ENCODE measurements at places on chromosomes 5 and 9.
A peak's percentile ranks its signal among the peaks of the same experiment; 100 is the strongest.

DNA sequence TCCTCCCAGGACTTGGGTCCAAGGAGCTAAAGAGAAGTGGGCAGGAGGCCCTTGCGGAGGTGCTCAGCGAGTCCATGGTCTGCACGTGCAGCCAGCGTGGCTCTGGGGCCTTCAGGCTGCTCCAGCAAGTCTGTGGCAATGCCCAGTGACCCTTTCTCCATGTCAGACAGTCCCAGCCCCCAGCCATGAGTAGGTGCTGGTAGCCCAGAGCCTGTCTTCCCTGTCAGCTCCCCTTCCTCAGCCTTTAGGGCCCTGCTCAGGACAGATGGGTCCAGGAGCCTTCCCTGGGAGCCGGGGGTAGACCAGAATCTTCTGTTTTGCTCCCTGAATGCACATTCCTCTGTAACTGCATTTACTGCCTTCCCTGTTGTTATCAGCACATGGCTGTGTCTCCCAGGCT is 147.2 kb upstream of the IRX2 start:
- DNase-seq = no peak

GRCh38 chr5:8721536-8721935 is 824.3 kb downstream of the SEMA5A start:
- DNase-seq = no peak

GRCh38 chr5:112983363-112983762 is 6.8 kb downstream of the DCP2 start:
- no peak for DNase-seq

DNA sequence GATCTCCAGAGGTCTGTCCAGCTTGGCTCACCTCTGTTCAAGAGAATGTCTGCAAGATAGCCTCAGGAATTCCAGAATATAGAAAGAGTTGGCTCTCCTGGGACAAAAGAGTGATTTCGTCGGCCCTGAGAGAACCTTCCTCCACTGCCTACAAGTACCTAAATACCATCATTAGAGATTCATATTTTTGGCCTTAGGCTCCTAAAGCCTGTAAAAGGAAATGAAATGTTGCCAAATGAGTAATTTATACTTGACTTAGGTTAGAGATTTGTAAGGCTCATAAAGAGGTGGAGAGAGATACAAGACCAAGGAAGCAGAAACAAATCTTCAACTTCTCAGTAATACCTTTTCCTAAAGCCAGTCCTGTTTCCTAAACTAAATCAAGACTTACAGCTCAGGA is 146.2 kb downstream of the CCDC192 start:
- DNase-seq = no peak

GRCh38 chr9:89844535-89844934 is 239.7 kb downstream of the GADD45G start:
- no peak for DNase-seq

DNA sequence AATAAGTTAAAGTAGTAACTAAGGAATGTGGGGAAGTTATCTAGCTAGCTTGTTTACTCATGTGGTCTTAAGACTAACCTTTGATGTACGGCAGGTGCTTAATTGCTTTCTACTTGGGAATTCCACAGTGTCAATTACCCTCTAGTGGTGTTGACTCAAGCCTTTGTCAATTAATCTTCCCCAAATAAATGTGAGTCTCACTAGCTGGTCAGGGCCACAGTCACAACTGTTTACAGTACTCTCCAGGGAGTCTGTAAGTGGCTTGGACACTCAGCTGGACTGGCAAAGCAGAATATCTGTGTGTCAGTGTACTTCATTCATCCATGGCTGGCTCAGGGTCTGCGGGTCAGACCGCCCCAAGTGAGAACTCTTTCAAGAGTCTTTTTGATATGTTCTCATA is 30.8 kb downstream of the SMIM3 start:
- no peak for DNase-seq

- no peak for DNase-seq
These were observed 121.0 kb upstream of the RGS7BP start for GRCh38 chr5:64384765-64385164.

DNA sequence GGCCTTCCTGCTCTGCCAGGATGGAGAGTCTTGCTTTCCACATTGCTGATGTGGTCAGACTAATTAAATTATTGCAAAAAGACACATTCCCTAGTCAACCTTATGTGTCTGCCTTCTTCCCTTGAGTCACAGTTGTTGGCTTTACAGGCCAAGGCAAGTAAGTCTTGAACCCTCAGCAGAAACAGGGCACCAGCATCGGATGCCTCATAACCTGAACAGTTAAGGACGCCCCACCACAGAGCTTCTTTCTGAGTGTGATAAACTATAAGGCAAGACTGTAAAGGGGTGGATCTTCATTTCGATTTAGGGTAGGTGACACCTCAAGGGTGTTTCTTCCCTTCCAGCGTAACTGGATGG is 670 bp upstream of the KIF2A start:
- no peak for DNase-seq

DNA sequence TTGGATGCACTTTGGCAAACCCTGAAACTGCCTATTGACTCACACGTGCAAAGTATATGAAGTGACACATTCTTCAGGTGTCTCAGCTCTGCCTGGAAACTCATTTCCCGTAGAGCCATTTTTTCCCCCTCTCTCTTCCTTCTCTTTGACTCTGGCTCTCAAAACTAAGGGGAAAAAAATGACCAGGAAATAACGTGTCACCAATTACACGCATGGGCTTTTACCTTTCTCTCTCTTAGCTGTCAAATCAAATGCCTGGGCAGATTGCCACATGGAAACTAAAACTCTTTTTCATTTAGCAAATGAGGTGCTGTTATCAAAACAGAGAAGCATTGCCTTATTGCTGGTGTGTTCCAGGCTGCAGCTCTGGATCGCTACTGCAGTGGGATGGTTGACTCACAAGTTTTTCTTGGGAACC is 18.3 kb upstream of the IFNK start:
- DNase-seq = no peak

GRCh38 chr5:160660132-160660531 is 191.9 kb downstream of the ATP10B start:
- DNase-seq = no peak

- DNase-seq = no peak
These were observed 116.0 kb upstream of the HMHB1 start for GRCh38 chr5:143695941-143696340.

- DNase-seq = peak; percentile 5
These were observed 131.1 kb downstream of the ST8SIA4 start for GRCh38 chr5:100772006-100772405.

GRCh38 chr5:26807231-26808199 is 230.9 kb downstream of the CDH9 start:
- DNase-seq = no peak

- DNase-seq = no peak
These were observed 794.5 kb downstream of the EFNA5 start for GRCh38 chr5:106876298-106876622.

GRCh38 chr5:132812781-132813598 is at the start of gene SOWAHA:
Gene SOWAHA (plus strand): TSS chr5:132813302. CDS start chr5:132813622, 320 bp downstream.
- DNase-seq = peak; percentile 47

DNA sequence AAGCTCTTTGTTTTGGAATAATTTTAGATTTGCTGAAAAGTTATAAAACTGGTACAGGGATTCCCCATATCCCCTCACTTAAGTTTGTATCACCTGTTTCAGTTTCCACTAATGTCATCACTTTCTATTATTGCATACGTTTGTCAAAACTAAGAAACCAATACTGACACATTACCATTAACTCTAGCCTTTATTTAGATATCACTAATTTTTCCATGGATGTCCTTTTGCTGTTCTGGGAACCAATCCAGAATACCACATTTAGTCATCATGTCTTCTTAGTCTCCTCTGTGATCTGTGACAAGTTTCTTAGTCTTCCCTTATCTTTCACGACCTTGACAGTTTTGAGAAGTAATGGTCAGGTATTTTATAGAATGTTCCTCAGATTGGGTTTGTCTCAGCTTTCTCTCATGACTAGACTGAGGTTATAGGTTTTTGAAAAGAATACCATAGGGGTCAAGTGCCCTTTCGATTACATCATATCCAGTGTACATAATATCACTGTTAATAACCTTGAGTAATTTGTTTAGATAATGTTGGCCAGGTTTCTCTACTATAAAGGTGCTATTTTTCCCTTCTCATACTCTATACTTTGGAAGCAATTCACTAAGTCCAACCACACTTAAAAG is 51.9 kb upstream of the NMUR2 start:
- no peak for DNase-seq

DNA sequence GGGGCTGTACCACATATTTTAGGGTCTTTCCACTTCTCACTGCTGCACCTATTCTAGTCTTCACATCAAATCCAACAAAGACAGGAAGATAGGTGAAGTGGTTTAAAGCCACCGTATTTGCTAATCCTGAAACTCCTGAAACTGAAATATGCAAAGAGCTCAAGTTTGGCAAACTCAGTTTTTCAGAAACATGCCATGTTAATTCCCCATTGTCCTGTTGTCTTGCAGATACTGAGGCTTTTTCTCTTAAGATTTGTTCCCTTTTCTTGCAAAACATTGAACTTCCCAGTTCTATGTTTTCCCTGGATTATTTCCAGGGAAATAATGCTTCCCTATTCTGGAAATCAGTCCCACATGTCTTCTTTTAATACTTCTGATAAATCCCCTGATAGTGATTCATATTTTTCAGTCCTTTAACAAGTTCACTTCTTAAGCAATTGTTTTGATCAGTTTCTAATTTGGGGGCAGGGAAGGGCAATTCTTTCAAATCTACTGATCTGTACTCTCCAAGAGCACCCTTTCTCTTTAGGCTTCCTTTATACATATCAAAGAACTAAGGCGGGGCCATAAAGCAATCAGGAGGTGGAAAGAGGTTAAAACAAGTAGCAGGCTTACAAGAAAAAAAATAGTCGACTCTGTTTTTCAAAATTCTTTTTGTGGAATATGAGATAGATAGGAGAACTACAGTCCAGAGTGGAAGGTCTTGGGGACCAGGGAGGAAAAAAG is 648.5 kb downstream of the BNC2 start:
- DNase-seq = no peak

DNA sequence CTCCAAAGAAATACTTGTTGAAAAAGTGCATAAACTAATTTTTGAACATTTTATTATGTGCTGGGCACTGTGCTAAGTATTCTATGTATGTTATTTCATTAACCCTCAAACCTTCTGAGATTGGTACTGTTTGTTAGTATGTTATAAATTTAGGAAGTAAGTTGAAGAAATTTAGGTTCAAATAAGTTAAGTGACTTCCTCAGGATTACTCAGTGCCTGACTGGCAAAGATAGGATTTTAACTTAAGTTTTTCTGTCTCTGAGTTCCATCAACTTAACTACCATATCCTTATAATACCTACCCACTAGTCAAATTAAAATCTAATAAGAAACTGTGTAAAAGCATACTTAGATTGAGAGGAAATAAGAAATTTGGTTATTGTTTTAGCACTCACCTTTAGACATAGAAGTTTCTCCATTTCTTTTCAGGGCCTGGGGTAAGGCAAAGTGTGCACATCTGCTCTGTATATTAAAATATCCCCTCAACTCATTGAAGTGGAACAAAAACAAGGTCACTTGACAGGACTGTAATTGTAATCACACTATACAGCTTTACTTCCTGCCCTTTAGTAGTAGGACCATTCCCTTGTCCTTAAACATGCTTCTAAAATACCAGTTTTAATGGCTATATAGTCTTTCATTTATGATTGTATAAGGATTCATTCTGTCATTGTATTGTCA is 15.2 kb downstream of the TGFBR1 start:
- no peak for DNase-seq

- DNase-seq = peak; percentile 81
These were observed 41.7 kb downstream of the TMEM167A start for GRCh38 chr5:83035373-83036100.

- DNase-seq = peak; percentile 91
These were observed 374.0 kb downstream of the NFIB start for GRCh38 chr9:13939701-13940490.

DNA sequence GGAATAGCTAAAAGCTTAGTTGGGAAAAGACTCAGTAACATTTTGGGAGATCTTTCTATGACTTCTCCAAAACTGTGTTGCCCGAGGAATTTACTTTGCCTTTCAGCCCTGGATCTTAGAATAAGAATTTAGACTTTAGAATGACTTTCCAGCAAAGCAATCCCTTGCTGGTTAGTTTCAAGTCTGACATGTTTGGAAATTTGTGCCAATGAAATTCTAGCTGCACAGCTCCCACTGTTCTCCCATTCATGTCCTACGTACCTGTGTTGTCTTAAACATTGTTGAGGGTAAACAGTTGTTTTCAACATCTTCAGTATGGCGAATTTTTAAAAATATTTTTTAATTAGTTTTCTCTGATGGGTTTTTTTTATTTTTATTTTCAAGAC is 111.4 kb downstream of the CCDC192 start:
- no peak for DNase-seq

- no peak for DNase-seq
These were observed 48.4 kb downstream of the SEC61B start for GRCh38 chr9:99270491-99270890.

DNA sequence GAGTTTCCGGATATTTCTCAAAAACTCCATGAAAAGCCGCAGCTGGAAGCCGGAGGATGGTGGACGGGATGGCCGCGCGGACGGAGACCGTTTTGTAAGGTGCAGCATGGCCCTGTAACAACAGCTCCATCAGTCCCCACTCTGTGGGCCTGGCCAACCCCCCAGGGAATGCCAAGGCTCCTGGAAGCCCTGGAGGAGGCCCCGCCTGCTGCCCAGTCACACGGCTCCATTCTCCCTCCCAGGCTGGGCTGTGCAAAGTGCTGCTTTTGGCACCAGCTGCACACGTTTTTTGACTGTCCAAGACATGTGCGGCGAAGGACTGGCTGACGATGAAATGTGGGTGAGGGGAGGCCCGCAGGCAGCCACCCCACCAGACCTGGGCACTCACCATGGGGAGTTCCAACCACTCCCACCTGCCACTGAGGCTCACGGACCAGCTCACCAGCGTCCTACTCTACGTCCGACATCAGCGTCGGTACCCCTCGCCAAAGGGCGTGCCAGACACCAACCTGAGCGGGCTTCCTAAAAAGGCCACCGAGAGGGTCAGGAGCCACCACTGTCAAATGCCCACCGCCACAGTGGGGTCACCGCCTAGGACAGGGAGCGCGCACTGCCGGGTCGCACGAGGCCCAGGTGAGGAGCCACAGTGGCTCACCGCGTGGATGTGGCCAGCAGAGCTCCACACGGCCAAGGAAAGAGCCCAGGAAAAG is 27.3 kb downstream of the PNPLA7 start:
- no peak for DNase-seq

Data from NCI-H1105 treated with DMSO at 0.1 percent for 48 hours (cell line).